NCI-H226 (cell line): ENCODE measurements at places on chromosomes 7 and 10.

DNA sequence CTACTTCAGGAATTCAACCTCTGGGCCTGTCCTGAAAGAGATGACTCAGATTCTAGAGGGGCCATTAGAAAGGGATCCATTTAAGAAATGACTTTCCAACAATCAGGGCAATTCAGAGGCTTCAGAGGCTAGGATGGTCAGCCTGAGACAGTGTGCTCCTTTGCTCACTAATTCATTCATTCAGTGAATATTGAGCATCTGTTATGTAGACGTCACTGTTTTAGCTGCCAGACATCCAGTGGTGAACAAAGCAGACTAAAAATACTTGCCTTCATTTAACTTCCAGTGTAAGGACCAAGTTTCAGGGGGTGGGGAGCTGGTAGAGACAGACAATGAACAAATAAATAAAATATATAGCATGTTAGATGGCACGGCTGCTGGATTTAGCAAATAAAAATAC lies 1.6 kb downstream of the KIAA1217 start:
- no peak for DNase-seq

- DNase-seq, result no peak
These were observed 687 bp downstream of the HELLS start for GRCh38 chr10:94546049-94546900.

GRCh38 chr7:12722636-12723605 lies 35.5 kb downstream of the ARL4A start:
- no peak for DNase-seq

- no peak for DNase-seq
These were observed 713.1 kb downstream of the GATA3 start for GRCh38 chr10:8767591-8767990.

GRCh38 chr7:86968618-86969017 lies 90.8 kb downstream of the ELAPOR2 start:
- no peak for DNase-seq

- DNase-seq, result no peak
These were observed 65.5 kb downstream of the SNX10 start for GRCh38 chr7:26356929-26357798.

DNA sequence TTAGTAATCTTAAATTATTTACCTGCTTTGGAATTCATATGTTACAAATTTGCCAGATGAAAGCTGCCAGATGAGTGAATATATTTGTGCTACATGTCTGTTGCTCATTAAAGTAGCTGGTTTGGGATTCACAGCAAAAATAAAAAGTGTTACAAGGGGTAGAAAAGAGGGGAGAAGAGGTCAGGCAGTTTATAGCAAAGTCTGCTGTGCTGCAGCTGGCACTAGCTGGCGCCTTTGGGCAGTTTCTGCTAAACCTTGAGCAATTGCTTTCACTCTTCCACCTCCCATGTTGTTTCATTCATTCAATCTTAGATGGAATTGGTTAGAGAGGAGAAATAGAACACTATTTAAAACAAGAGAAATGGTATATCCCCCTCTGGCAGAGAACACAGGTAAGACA lies 404.1 kb upstream of the LRGUK start:
- DNase-seq, result no peak

DNA sequence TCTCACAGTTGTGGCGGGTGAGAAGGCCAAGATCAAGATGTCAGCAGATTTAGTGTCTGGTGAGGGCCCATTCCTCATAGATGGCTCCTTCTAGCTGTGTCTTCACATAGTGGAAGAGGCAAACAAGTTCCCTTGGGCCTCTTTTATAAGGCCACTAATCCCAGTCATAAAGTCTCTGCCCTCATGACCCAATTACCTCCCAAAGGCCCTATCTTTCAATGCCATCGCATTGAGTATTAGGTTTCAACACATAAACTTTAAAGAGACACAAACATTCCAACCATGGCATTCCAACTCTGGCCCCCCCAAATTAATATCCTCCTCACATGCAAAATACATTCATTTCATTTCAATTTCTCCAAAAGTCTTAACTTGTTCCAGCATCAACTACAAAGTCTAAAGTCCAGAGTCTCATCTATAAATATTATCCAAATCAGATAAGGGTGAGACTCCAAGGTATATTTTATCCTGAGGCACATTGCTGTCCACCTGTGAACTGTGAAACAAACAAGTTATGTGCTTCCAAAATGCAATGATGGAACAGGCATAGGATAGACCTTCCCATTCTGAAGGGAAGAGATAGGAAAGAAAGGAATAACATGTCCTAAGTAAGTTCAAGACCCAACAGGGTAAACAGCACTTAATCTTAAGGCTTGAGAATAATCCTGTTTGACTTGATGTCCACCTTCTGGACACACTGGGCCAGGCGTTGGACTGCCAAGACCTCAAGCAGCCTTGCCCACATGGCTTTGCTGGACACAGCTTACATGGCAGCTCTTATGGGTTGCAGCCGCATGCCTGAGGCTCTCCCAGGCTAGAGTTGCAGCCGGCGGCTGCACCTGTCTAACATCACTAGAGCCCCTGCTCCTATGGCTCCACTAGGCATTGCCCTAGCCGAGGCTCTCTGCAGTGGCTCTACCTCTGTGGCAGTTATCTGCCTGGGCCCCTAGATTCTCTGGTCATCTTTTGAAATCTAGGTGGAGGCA lies 312.8 kb downstream of the TNS3 start:
- no peak for DNase-seq

DNA sequence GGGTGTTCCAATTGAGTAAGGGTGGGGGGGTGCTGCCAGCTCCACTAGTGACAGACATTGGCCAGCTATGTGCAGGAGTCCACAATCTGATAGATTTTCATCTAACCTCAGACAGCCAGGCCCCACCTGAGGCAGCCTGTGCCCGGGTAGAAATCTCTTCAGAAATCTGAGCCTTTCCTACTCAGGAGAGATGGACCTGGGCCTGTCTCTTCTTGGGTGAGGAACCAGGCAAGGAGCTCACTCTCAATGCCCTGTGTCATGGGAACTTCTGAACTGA lies 86.9 kb downstream of the UBE2H start:
- no peak for DNase-seq

GRCh38 chr7:159083001-159083697 lies 61.5 kb downstream of the VIPR2 start:
- no peak for DNase-seq

- DNase-seq, result no peak
These were observed 77.9 kb upstream of the PDGFA start for GRCh38 chr7:597348-598178.

GRCh38 chr10:100340948-100341847 lies 5.8 kb upstream of the SCD start:
- no peak for DNase-seq

- no peak for DNase-seq
These were observed 72.5 kb upstream of the MXI1 start for GRCh38 chr10:110134917-110135316.

DNA sequence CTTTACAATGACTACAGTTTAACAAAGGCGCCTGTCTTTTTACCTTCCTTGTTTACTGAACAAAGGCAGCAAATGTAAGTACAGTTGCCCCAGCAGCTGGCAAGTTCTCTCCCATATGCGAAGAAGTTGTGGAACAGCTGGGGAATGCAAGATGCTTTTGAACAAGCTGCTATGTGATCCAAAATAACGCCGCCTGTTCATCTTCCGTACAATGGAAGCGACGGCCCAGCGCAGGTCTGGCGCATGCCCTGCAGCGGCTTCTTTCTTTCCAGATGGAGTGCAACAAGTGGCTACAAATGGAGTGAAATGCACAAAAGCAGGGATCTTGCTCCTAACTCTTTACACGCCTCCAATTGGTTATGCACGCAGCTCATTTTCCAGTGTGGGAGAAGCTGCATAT lies 97.0 kb upstream of the SVIL start:
- no peak for DNase-seq

GRCh38 chr7:22001345-22002004 lies 55.8 kb upstream of the CDCA7L start:
- peak; percentile 96 for DNase-seq

- no peak for DNase-seq
These were observed 220.8 kb upstream of the GPR26 start for GRCh38 chr10:123445261-123445775.

- DNase-seq, result no peak
These were observed 148.8 kb upstream of the TNRC18 start for GRCh38 chr7:5572439-5572838.

DNA sequence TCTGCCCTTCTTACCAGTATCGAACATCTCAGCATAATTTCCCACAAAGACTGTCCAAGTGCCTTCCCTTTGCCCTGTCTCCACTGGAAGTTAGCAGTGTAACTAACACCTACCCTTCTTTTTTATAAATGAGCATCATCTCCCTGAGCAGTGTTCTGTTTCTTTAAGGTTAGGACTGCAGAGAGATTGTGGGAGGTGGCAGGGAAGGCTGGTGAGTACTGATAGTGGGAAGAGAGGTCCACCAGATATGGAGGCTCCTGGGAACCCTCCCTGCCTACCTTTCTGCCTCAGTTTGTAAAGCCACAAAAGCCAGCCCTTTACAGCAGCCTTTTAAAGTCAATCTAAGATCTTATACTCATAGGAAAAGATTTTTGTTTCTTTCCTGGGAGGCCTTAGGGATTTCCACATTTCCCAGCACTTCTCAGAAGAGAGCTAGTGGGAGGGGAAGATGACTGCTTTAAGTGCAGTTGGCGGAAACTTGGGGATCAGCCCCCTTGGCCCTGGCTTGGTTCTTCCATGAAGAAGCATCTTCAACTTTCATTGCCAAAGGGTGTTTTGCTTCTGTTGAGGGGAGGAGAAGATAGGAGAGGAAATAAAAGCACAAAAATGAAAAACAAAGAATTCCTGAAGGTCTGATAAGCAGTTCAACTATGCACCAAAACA lies 36.6 kb upstream of the CALD1 start:
- peak; percentile 51 for DNase-seq

GRCh38 chr10:22229802-22230157 lies 12.0 kb upstream of the EBLN1 start:
- no peak for DNase-seq

GRCh38 chr10:34859170-34859569 lies 44.1 kb upstream of the PARD3 start:
- peak; percentile 8 for DNase-seq

DNA sequence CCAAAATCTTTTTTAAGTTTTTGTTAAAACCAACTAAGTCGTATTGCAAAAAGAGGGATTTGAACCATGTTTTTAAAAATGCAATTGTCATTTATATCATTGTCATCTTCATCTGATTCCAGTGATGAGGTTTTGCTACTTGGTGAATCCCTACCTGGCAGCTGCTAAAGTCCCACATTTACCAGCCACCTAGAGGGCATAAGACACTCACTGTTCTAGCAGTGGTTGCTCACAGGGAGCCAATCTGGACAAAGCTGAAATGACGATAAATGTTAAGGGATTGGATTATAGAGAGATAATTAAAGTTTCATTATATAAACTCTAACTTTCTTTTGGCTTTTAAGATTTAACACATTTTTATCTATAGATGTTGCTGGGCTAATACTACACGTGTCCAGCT lies 18.7 kb downstream of the KIFBP start:
- DNase-seq, result no peak

DNA sequence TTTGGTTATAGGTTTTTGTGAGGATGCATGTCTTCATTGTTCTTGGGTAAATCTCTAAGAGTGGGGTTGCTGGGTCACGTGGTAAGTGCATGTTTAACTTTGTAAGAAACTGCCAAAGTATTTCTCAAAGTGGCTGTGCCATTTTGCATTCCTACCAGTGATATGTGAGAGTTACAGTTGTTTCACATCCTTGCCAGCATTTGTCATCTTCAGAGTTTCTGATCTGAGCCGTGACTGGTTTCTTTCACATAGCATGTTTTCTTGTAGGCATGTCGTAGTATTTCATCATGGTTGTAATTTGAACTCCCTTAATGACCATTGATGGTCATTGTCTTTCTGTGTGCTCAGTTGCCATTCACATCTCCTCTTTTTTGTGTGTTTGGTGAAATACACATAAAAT lies 286.0 kb downstream of the RNLS start:
- DNase-seq, result no peak

GRCh38 chr7:29410996-29411395 lies 152.6 kb upstream of the PRR15 start:
- no peak for DNase-seq

DNA sequence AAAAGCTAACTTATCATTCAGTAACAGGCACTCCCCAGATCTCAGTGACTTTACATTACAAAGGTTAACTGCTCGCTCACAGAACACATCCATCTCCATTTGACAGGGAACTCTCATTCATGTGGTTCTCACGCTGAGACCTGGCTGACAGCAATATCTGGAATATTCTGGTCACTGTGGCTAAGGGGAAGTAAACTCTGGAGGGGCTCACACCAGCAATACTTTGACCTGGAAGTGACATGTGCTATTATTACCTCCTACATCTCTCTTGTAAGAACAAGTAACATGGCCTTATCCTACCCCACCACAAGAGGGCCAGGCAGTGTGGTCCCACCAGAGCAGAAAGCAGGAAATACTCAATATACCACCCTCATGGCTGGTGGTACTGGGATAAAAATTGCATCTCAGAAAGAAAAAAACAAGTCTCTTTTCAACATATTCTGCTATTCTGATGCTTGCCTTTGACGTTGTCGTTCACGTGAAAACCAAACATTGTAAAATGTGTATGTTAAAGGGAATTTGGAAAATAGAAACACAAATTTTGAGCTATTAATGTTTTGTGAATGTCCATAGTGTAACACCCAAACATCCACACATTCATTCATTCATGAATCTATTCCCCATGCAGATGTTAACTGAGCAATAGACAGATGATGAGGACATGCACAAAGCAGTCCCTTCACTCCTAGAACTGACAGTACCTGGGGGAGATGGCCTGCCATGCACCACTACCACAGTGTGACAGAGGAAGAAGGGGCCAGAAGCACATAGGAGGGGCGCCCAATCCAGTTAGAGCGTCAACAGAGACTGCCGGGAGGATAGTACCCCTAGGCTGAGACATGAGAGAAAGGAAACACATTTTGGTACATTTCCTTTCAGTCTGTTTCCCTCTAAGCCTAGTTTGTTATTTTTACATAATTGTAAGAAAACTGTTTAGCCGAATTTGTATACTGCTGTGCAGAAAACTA lies 166.0 kb upstream of the SP4 start:
- DNase-seq, result peak; percentile 37

DNA sequence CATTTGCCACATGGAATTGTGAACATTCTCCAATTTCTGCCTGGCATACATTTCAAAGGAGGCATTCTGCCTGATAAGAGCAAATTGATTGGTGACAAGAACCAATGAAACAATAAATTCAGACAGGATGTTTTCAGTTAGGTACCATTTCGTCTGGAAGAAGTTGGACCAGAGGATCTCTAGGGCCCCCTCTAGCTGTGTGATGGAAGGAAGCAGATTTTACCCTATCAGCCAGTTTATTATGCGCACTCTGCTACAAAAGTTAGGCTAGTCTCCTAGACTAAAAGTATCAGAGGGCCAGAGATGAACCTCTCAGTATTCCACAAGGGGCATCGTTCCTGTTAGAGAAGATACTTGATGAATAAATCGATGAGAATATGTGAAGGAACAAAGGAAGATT lies 118.0 kb downstream of the BUB3 start:
- DNase-seq, result no peak

- no peak for DNase-seq
These were observed 100.6 kb upstream of the RNF32 start for GRCh38 chr7:156539999-156540398.

- DNase-seq, result peak; percentile 42
These were observed 636.2 kb upstream of the IGFBP3 start for GRCh38 chr7:46557295-46557711.

- DNase-seq, result no peak
These were observed 15.4 kb downstream of the WDFY4 start for GRCh38 chr10:48700071-48700470.

GRCh38 chr7:134366481-134366880 lies 49.8 kb upstream of the SLC35B4 start:
- DNase-seq, result no peak

- no peak for DNase-seq
These were observed 133.2 kb downstream of the VPS50 start for GRCh38 chr7:93365341-93365740.
